ENCODE measurements at places on chromosomes 2 and 18. TPM values are rescaled to one million over a fixed set of nuclear protein-coding genes. Genes with fewer than 3 reads are reported as not detected.
A peak's percentile ranks its signal among the peaks of the same experiment; 100 is the strongest.

YES1 gene
- total RNA-seq = 58.7 TPM

GRCh38 chr18:7562491-7562890 is 4.6 kb upstream of the PTPRM start:
- DNase-seq = no peak

RAB31 gene
- total RNA-seq = 23.6 TPM

ADRA2B gene
- 0.79 TPM for total RNA-seq

XIRP2 gene
- 0.05 TPM for total RNA-seq

DNA sequence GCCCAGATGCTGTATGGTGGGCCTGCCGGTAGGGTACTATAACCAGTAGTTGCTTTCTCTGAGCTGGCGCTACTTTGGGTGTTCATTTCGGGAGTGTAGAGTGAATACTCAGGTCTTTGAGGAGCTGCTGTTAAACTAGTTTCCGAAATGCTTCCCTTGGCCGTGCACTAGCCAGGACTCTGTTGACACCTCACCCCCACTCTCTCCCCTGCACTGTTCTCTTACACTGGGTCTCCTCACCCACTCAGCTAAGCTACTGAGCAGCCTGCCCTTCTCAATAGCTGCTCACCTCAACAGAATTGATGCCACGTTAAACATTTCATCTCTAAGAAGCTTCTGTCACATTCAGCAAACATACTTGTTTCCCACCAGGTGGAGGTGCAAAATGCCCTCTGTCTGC is 86.9 kb downstream of the RAPGEF4 start:
- DNase-seq = no peak

DNA sequence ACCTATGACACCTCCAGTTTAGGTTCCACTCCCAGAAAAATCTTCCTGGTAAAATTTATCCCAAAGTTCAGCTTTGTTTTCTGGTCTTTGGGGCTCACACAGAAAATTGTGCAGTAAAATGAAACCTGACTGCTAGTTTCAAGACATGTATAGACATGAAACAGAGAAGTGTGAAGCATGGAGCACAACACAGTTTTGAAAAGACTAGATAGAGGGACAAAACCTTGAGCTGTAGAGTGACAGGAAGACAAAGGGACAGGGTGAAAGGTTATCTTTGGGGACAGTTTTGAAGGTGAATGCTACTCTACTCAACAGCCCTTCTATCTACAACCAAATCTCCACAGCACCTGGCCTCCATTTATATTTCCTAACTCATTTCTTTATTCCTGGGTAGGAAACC is 352.6 kb downstream of the RBM43 start:
- DNase-seq = no peak

- no peak for DNase-seq
Observed at GRCh38 chr2:147293991-147294824, 550.6 kb upstream of the ACVR2A start.

- DNase-seq = no peak
Observed at GRCh38 chr2:3725458-3726250, 22.3 kb downstream of the DCDC2C start.

- DNase-seq = no peak
Observed at GRCh38 chr18:3107740-3108151, 94.8 kb upstream of the LPIN2 start.

ANKRD53 gene
- total RNA-seq = 1.2 TPM

MROH2A gene
- total RNA-seq = not detected

DNA sequence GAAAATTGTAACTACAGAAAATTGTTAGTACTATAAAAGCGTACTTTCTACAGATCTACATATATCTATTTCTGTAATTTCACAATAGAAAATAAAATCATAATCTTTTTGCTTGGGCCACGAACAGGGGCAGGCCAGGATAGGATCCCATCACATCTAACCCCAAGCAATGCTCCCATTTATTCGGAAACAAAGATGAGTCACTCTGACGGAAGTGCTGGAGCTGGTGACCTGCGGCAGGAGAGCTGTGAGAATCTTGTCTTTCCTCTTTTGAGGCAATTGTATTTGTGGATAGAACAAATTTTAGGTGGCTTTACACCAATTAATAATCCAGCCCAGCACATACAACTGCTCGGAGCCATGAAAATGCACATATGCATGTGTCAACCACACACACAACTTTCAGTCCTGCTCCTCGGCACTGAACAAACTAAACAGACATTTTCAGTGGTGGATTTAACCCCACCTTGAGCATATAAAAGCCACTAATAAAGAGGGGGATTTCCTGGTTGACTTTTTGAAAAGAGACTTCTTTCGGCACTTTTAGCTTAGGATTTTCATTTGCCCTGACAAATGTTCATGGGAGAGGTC is 22.3 kb upstream of the INSIG2 start:
- no peak for DNase-seq

DNA sequence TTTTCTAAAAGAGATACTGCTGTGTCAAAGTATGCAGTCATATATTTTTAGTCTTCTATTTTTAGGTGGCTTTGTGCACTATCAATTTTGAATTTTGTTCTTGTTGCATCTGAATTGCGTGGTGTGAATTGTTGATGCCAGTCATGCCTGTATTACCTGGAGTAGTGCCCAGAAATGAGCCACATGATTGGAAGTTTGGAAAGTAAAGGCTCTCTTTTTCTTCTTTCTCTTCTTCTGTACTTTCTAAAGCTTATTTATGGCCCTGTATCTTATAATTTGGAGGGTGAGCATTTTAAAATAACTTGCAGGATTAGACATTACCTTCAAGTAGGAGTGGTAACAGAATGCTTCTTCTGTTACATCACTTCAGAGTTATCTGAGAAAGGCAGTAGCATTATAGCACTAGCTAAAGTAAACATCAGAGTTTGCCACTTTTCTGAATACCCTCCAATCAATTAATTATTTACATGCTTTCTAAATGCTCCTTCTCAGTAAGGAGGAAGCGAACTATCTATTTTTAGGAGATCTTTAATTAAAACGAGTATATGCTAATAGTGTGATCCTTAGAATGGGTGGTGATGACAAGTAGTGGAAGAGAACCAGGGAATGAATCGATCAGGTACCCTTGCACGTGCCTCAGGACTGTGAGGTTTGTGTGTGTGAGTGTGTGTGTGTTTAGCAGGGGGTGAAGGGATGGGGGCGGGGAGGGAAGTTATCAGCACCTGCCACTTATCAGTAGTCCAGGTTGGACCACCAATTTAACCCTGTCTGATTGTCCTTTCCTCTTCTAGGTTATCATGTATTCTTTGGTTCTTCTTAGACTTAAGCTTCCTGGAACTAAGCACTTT is 112.5 kb downstream of the MAP3K20 start:
- no peak for DNase-seq

GRCh38 chr2:176490061-176490861 is 221.0 kb downstream of the MTX2 start:
- peak; percentile 3 for DNase-seq

TRIM43 gene
- not detected for total RNA-seq

DNA sequence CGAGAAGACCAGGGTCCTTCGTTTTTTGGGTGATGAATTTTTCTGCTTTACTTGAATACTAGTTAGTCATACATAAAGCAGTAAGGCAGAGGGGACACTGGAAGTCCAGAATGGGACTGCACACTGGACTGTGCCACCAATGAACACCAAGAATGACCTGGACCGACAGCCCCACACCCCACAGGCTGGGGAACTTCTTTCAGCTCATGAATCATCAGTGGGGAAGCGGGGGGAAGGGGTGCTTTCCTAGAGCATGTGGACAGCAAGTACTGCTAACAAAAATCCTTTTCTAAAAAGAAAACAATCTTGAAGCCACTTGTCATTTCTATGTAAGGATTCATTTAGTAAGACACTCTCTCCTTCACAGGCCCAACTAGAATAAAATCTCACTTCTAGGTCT is 86.0 kb downstream of the DTNB start:
- DNase-seq = no peak

DNA sequence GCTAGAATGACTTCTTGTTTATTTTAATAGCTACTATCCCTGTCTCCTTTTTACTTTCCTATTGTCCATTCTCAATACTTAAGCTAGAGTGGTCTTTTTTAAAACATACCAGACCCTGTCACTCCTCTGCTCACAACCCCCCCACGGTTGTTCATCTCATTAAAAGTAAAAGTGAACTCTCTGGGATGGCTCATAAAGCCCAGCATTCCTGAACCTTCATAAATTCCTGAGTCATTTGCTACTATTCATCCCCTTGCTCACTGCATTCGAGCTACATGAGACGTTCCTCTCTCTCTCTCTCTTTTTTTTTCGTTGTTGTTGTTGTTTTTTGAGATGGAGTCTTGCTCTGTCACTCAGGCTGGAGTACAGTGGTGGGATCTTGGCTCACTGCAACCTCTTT is 148.7 kb upstream of the DSEL start:
- no peak for DNase-seq

ZNF385B gene
- total RNA-seq = 3.4 TPM

IL36B gene
- total RNA-seq = not detected

GRCh38 chr2:234252772-234253171 is 202.3 kb downstream of the SPP2 start:
- DNase-seq = no peak

DNA sequence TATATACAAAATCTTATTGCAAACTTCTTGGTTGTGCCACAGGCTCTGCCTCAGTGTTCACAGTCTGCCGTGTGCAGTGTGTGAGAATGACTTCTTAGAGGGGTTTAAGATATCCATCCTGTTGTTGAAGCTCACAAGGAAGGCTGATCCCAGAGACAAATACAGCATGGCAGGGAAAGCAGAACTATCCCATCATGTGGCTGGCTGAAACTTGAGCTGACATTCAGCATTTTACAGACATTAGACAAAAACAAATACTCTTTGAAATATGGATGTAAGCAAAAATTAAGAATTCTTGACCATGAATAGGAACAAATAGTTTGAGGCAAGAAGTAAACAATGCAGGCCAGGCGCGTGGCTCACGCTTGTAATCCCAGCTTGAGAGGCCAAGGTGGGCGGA is 12.9 kb upstream of the PUM2 start:
- no peak for DNase-seq

- DNase-seq = no peak
Observed at GRCh38 chr18:12046751-12047335, 46.8 kb upstream of the ANKRD62 start.

DNA sequence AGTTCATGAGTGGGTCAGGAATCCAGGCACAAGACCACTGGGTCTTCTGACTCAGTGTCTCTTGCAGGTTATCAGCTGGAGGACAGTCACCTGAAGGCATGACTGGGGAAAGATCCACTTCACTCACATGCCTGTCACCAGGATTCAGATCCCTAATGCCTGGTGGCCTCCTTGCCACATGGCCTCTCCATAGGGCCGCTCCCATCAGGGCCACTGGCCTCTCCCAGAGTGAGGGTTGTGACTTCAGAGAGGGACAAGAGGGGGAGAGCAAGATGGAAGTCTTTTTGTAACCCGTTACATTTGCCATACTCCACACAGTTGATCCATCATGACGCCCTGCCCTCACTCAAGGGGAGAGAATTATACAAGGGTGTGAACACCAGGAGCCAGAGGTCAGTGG is 13.0 kb upstream of the OTOS start:
- no peak for DNase-seq

GRCh38 chr2:42383855-42384530 is 23.0 kb upstream of the COX7A2L start:
- DNase-seq = no peak

- DNase-seq = no peak
Observed at GRCh38 chr2:55047677-55048299, 2.5 kb downstream of the RTN4 start.

DNA sequence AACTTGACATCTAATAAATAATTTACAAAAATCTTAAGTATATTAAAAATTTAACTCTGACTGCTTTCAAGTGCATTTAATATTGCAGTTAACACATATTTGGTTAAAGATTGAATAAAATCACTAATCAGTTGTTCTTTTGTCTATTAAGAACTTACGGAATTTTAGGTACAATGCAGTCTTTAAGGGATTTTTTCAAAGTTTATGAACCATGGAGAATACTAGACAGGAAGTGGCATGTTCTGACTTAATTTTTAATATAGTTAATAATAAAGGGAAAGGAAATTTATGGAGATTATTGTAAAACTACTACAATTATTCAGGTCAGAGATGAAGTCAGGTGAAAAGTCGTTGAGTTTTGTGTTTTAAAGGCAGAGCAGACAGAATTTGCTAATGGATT is 240.9 kb downstream of the CALCRL start:
- DNase-seq = no peak

DNA sequence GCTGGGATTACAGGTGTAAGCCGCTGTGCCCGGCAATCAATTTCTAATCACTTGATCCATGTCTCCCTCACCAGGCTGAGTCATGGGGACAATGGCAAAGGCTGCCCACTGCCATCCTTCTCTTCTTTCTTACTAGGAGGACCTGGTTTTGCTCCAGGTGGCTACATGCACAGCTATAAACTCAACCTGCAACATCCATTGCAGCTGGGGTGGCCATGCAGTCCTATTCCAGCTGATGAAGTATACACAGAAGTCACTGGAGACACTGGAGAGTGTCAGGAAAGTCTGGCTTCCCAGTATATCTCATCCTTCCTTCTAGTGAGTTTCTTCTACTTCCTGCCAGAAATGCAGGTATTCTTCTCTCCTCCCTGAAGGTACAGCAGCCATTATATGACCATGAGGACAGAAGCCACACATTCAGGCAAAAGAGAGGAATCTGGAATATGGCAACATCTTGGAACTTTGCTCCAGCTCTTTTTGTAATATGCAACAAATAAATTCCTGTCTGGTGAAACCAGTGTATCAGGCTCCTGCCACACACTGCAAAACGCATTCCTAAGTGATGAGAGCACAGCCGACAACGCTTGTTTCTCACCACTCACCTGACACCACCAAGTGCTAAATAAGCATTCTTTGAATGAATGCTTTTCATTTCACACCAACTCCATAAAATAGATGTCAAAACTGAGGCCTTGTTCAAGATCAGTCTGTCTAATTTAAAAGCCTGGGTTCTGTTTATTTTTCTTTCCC is 32.3 kb downstream of the SCTR start:
- DNase-seq = no peak

DNA sequence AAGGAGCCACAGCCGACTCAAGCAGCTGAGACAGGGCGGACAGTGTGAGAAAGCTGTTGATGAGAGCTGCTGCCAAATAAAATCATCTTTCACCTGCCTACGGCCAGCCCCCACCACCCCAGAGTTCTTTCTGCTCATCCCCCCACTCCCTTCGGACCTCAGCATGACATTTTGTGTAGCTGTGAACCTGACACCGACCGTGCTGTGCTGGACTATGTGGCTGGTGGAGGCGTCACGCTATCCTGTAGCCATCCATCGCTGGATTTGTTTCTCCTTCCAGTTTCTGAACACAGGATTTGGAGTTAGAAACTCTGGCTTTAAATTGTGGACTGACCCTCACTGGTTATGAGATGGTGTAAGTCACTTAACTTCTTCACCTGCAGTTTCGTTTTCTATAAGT is 317.3 kb downstream of the DCDC2C start:
- DNase-seq = no peak

- DNase-seq = no peak
Observed at GRCh38 chr2:65282477-65283053, 54.9 kb downstream of the ACTR2 start.
